ENCODE measurements at places on chromosomes 6 and 20. TPM values are rescaled to one million over a fixed set of nuclear protein-coding genes. Genes with fewer than 3 reads are reported as not detected.

GRCh38 chr6:48511378-48511777 is 400.4 kb upstream of the PTCHD4 start:
- no peak for DNase-seq

The CD93 gene
- polyA plus RNA-seq: 16.2 TPM

DNA sequence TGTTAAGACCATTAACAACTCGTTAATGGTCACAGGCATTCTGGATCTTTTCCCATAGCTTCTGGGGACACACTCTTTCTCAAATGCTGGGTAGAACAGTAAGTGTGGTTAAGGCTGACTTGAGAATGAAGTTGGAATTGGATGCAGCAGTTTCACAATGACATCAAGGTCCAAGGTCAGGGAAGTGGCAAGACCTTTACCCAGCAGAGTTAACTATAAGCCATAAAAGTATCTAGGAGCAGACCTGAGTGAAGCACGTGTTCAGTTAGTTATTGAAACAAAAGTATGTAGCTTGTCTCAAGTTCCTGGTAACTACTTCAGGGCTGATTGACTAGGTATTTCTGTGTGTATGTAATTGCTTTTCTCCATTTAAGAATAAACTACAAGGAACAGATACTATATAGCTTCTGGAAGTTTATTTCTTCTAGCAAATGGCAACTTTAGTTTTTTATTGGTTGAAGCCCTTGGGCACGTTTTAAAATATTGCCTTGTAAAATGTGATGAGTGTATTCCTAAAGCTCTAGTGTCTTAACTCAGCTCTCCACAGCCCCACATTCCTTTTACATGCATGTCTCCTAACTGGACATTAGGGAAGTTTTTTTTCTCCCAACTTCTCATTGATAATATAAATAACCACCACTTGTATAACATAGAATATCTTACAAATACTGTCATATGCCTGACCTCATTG is 479.0 kb upstream of the CITED2 start:
- DNase-seq: peak; percentile 96

The TFAP2D gene
- polyA plus RNA-seq: not detected

DNA sequence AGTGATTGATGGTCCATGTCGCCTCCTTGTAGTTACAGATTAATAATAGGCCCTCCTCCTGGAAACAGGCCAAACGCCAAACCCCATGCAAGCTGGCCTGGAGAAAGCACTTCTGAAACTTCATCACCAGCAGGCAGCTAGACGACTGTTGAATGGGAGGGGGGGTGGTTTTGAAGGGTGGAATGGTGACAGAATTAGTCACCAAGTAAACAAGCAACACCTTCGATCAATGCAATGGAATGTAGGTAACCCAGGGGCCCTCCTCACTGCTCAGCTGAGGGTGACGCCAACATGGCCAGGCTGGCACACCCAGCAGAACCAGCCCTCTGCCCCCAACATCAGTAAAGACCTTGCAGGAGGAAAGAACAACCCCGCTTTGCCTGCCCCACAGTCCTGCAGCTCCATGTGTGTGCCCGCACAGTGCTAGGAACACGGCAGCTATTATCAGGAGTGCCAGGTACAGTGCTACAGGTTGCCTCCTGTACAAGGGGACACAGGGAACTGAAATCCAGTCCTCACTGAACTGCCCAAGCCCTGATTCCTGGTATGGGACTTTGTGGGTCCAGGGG is 2.7 kb downstream of the BCAS1 start:
- peak; percentile 96 for DNase-seq

DNA sequence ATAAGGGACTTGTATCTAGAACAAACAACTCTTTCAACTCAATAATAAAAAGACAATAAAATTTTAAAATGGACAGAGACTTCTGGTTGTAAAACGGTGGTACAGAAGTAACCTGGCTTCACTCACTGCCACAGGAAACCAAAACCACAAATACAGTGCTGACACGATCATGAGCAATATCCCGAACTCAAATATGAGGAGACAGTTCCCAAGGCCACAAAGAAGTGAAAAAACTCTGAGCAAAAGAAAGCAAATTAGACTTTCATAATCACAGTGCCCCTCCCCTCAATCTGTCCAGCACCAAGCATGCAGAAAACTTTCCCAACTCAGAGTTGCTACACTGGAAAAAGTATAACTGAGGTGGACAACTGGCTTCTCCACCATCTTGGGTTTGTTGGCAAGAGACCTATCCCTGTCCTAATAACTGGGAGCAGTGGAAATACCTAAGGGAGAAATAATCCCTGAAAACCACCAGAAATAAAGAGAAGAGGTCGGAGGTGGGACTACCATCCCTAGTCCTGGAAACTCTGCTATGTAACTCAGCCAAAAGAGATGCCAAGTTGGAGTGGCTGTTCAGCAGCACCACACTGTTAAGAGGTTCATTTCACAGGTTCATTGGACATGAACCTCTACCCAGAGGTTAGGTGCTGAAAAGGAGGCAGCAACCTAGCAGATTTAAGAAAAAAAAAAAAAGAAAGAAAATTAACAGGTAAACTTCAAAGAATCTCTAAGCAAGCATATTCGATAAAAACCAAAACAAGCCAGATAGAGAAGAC is 55.5 kb downstream of the REV3L start:
- DNase-seq: peak; percentile 12

DNA sequence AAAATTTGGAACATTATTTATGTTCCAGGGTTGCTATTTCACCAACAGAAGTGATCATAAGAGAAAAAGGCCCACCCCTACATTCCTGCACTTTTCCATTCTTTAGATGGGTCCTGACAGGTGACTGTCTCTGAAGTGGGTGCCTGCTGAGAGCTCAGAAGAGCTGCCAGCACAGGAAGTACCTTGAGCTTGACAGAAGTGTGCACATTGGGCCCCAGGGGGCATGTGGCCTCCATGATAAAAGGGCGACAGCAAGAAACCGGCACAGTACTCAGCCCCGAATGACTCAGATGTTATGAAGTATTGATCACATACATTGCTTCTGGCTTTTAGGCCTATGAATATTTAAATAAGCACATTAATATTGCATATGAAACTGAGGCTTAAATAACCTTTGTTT is 150.4 kb downstream of the PCSK2 start:
- no peak for DNase-seq

GRCh38 chr6:152669895-152670294 is 27.8 kb upstream of the MYCT1 start:
- DNase-seq: no peak

GRCh38 chr6:52995913-52996645 is 995 bp upstream of the GSTA4 start:
- DNase-seq: peak; percentile 66

DNA sequence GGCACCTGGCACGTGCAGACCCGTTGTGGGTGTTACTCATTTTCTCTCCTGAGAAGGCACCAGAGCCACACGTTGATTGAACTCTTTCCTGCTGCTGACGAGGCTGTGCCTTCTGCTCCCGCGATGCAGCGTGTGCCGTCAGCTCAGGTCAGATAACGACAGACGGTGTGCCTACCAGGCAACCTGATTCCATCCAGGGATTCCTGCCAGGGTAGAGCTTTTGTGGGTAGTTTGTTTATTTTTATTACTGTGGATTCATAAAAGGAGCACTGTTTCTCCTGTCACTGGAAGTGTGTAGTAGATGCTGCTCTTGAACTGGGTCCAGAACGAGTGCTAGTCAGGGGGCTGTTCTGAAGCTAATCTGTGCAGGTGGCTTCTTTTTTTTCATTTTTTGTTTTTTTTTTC is 20.7 kb downstream of the PRPF6 start:
- DNase-seq: no peak

The CD109 gene
- polyA plus RNA-seq: 0.98 TPM

- no peak for DNase-seq
These were observed 177.6 kb downstream of the ARID1B start for GRCh38 chr6:156954816-156955215.

DNA sequence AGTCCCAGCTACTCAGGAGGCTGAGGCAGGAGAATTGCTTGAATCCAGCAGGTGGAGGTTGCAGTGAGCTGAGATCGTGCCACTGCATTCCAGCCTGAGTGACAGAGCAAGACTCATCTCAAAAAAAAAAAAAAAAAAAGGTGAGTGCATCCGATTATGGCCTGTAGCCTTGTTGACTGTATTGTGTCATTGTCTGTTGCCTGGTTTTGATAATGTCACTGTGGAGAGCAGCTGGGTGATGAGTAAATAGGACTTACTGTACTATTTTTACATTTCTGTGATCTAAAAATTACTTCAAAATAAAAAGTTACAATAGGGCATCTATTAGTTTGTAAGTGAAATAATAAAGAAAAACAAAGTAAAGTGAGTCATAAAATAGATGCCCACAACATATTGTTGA is 134.1 kb upstream of the SALL4 start:
- no peak for DNase-seq

- no peak for DNase-seq
These were observed 170.9 kb downstream of the GJA10 start for GRCh38 chr6:90065173-90065572.

- DNase-seq: no peak
These were observed 34.9 kb upstream of the MTHFD1L start for GRCh38 chr6:150830439-150831165.

- no peak for DNase-seq
These were observed 19.8 kb downstream of the HLA-E start for GRCh38 chr6:30508890-30509736.

The SLC35B3 gene
- 18.6 TPM for polyA plus RNA-seq

The RUNX2 gene
- 0.81 TPM for polyA plus RNA-seq

The SRMS gene
- polyA plus RNA-seq: not detected

GRCh38 chr6:109623288-109623687 is 67.7 kb downstream of the AK9 start:
- DNase-seq: no peak

- DNase-seq: no peak
These were observed 120.7 kb downstream of the DHX35 start for GRCh38 chr20:39082622-39083398.

The OPRL1 gene
- 0.61 TPM for polyA plus RNA-seq

DNA sequence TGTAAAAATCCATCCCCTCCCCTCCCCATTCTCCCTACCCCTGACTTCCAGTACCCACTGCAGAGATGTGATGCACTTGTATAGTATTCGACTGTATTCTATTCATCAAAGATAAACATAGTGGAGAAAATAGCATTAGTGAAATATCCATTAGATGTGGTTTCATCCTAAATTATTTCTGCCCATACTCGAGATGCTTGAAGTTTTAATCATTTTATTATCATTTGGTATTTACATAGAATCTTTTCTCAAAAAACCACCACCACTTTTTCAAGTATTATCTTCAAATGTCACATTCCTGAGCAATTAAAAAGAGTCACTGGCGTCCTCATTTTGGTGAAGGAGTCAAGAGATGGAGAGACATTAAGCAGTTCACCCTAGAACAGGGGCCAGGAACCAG is 181.9 kb downstream of the HAO1 start:
- no peak for DNase-seq

The PYGB gene
- 25.7 TPM for polyA plus RNA-seq

DNA sequence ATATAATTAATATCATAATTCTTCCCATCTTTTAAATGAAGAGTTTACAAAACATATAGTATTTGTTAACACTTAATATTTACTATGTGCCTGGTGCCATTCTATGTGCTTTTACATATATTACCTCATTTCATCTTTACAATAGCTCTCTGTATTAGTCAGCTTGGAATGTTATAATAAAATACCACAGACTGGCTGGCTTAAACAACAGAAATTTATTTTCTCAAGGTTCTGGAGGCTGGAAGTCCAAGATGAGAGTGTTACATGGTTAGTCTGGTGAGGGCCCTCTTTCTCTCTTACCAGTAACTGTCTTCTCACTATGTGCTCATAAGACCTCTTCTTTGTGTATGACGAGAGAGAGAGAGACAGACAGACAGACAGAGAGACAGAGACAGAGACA is 110.2 kb downstream of the NKAIN2 start:
- no peak for DNase-seq

The BFSP1 gene
- polyA plus RNA-seq: 0.65 TPM

- no peak for DNase-seq
These were observed 36.6 kb downstream of the PTPN1 start for GRCh38 chr20:50546729-50547314.

- DNase-seq: no peak
These were observed 50.2 kb downstream of the TBC1D7 start for GRCh38 chr6:13278164-13278563.

The GMDS gene
- polyA plus RNA-seq: 243 TPM

- no peak for DNase-seq
These were observed 57.8 kb downstream of the OPN5 start for GRCh38 chr6:47839645-47840044.

The CLVS2 gene
- 0.40 TPM for polyA plus RNA-seq

The CASS4 gene
- polyA plus RNA-seq: 0.70 TPM

DNA sequence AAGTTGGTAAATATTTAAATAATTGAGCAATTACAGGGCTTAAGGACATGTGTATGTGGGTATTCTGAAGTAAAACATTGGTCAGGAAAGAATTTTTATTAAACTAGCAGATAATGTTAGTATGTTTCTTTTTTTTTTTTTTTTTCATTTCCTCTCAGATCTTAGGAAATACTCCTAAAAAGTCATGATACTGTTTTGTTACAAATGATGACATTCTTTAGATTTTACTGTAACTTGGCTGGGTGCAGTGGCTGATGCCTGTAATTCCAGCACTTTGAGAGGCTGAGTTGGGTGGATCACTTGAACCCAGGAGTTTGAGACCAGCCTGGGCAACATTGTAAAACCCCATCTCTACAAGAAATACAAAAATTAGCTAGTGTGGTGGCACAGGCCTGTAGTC is 41.5 kb downstream of the CDC40 start:
- DNase-seq: no peak

DNA sequence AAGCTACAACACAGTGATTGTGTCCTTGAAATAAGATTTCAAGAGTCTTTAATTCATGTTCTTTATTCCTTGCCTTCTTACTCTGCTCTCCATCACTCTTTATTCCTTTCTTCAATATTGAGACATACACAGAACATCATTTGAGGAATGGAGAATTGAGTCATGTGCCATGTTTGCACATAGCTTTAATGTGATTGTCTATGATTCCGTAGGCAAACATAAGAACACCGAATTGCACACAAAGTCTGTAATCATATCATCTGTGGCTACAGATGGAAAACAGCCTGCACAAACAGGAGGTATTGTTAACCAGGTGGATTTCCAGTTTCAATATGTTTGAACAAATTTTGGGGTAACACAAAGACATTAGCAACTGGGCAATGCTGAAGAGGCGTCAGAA is 571.6 kb upstream of the GJE1 start:
- DNase-seq: peak; percentile 9

DNA sequence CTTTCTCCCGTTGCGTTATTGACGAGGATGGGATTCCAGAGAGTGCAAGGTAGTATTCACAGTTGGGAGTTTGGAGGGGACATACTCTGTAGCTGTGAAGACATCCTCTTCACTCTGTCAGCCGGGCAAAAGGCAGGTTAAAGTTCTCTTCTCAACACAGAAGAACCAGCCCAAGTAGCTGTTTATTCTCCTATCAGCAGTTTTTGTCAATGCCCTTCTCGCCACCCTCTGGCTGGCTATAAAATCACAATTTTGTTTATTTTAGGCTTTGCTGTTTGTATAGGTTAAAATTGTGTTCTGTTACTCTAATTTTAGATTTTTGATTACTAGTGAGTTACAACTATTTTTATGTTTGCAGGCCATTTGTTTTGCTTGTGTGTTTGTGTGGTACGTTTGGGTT is 37.9 kb upstream of the MAS1 start:
- DNase-seq: peak; percentile 17

The RANBP9 gene
- 22.4 TPM for polyA plus RNA-seq

Data from small intestine (tissue), 16 donors.